ENCODE measurements at places on chromosomes 13 and 19. TPM values are rescaled to one million over a fixed set of nuclear protein-coding genes. Genes with fewer than 3 reads are reported as not detected.

DNA sequence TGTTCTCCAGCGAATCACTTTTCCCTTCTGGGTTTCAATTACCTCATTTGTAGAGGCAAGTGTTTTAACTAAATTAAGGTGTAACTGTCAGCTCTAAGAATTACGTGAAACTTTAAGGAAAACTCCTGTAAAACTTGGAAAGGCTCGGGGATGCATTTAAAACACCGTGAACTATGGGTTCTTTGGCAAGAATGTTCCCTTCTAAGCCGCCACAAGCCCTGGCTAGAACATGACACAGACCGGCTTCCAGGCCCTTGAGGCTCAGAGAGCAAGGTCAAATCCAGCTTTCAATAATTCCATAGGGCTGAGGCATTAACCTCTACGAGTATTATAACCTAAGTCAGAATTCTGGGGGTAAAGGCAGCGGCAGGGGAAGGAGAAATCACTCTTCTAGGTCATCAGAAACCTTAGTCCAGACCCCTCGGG, 685 bp downstream of the VWA8 start:
- no peak for DNase-seq

GRCh38 chr19:27672309-27673047, 1540.5 kb downstream of the UQCRFS1 start:
- no peak for DNase-seq

- DNase-seq = no peak
Observed at GRCh38 chr19:10289836-10290356, at the start of gene ICAM5. Gene ICAM5, plus strand, starts transcription at chr19:10289952. Its CDS starts 92 bp downstream, at chr19:10290044.

GRCh38 chr13:45696610-45697226, 5.4 kb upstream of the CBY2 start:
- DNase-seq = no peak

- no peak for DNase-seq
Observed at GRCh38 chr13:99389520-99390304, 82.5 kb upstream of the GPR183 start.

ZNF177 gene
- 0.91 TPM for total RNA-seq

All from activated naive CD4-positive, alpha-beta T cell treated with anti-CD3 and anti-CD28 coated beads for 36 hours (primary cell).